DND-41 (cell line): ENCODE measurements at places on chromosomes 1 and 21.

GRCh38 chr1:168135116-168135920 is 1.4 kb downstream of the GPR161 start:
- peaks cover 27% of the 10 kb centered on the region for H3K4me1 ChIP-seq
- no peaks in the 10 kb centered on the region for H3K36me3 ChIP-seq
- DNase-seq: no peak
- no peaks in the 10 kb centered on the region for H3K27me3 ChIP-seq
- H3K27ac ChIP-seq: no peak overlapping the region

- no peak overlapping the region for H3K27ac ChIP-seq
- H3K4me1 ChIP-seq: peaks cover 25% of the 10 kb centered on the region
- no peak overlapping the region for H3K4me3 ChIP-seq
- peaks cover 15% of the 10 kb centered on the region; the same call in 1 of the 2 replicates for H3K36me3 ChIP-seq
Observed at GRCh38 chr1:24418898-24419628, 3.5 kb downstream of the NIPAL3 start.

GRCh38 chr1:178716111-178716510 is 8.9 kb upstream of the RALGPS2 start:
- peaks cover 22% of the 10 kb centered on the region for H3K27me3 ChIP-seq
- no peak for DNase-seq
- H3K4me1 ChIP-seq: no peaks in the 10 kb centered on the region
- H3K36me3 ChIP-seq: no peaks in the 10 kb centered on the region
- no peak overlapping the region for H3K4me3 ChIP-seq

GRCh38 chr1:63636192-63637105 is 43.2 kb downstream of the PGM1 start:
- H3K27me3 ChIP-seq: no peaks in the 10 kb centered on the region
- H3K36me3 ChIP-seq: peaks cover 43% of the 10 kb centered on the region
- no peak overlapping the region for H3K27ac ChIP-seq
- DNase-seq: no peak

- H3K4me1 ChIP-seq: peaks cover 69% of the 10 kb centered on the region
- H3K4me3 ChIP-seq: no peak overlapping the region
- H3K27me3 ChIP-seq: no peaks in the 10 kb centered on the region
- peak overlapping the region; percentile 16; the same call in 1 of the 2 replicates for H3K27ac ChIP-seq
- no peak for DNase-seq
Observed at GRCh38 chr1:8871539-8871935, 6.9 kb downstream of the ENO1 start.

- no peaks in the 10 kb centered on the region for H3K4me1 ChIP-seq
- H3K36me3 ChIP-seq: peaks cover 3% of the 10 kb centered on the region; the same call in 1 of the 2 replicates
- DNase-seq: no peak
- H3K27me3 ChIP-seq: no peaks in the 10 kb centered on the region
Observed at GRCh38 chr1:10236405-10237156, 26.2 kb downstream of the KIF1B start.

GRCh38 chr1:118788463-118788862 is 199.7 kb downstream of the TBX15 start:
- no peak for DNase-seq
- no peak overlapping the region for H3K27ac ChIP-seq
- no peaks in the 10 kb centered on the region for H3K36me3 ChIP-seq
- no peaks in the 10 kb centered on the region for H3K4me1 ChIP-seq

DNA sequence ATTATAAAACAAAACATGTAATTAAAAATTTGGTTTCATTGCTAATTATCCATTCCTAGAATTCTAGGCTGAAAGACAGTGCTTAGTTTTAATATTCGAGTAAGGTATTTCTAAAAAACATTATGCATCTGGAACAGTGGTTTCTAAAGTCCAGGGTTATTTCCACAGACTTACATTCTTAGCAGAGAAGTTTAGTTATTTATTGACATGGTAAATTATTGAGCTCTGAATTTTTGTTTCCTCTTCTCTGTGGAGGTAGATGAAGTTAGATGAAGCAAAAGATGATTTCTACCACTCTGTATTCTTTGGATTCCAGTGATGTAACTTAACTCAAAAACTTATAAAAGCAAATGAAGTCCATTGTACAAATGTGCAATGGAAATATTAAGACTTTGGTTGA is 709.4 kb downstream of the MRPL39 start:
- H3K4me3 ChIP-seq: no peak overlapping the region
- no peak overlapping the region for H3K27ac ChIP-seq
- H3K36me3 ChIP-seq: no peaks in the 10 kb centered on the region
- H3K4me1 ChIP-seq: no peaks in the 10 kb centered on the region
- no peaks in the 10 kb centered on the region for H3K27me3 ChIP-seq

- H3K4me3 ChIP-seq: no peak overlapping the region
- DNase-seq: no peak
- no peak overlapping the region for H3K27ac ChIP-seq
- no peaks in the 10 kb centered on the region for H3K4me1 ChIP-seq
- H3K36me3 ChIP-seq: no peaks in the 10 kb centered on the region
Observed at GRCh38 chr1:1984560-1985070, 19.0 kb downstream of the CFAP74 start.

DNA sequence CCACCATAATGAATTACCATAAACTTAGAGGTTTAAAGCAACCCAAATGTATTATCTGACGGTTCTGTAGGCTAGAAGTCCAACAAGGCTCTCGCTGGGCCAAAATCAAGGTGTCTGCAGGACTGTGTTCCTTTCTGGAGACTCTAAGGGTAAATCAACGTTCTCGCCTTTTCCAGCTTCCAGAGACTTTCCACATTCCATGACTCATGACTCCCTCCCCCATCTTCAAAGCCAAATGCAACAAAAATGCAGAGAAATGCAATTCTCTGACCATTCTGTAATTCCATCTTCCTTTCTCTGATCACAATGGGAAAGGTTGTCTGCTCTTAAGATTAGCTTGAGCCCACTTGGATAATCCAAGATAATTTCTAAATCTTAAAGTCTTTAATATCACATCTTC is 287.1 kb downstream of the LTN1 start:
- H3K36me3 ChIP-seq: no peaks in the 10 kb centered on the region
- H3K4me3 ChIP-seq: no peak overlapping the region
- H3K4me1 ChIP-seq: no peaks in the 10 kb centered on the region
- no peaks in the 10 kb centered on the region for H3K27me3 ChIP-seq
- H3K27ac ChIP-seq: no peak overlapping the region

- no peak for DNase-seq
- H3K4me3 ChIP-seq: no peak overlapping the region
- no peak overlapping the region for H3K27ac ChIP-seq
- 0 out of 2 replicates have a peak, but pooled peaks cover 2% of the 10 kb centered on the region for H3K4me1 ChIP-seq
- no peaks in the 10 kb centered on the region for H3K36me3 ChIP-seq
- H3K27me3 ChIP-seq: no peaks in the 10 kb centered on the region
Observed at GRCh38 chr1:96968983-96969382, 247.4 kb downstream of the PTBP2 start.

DNA sequence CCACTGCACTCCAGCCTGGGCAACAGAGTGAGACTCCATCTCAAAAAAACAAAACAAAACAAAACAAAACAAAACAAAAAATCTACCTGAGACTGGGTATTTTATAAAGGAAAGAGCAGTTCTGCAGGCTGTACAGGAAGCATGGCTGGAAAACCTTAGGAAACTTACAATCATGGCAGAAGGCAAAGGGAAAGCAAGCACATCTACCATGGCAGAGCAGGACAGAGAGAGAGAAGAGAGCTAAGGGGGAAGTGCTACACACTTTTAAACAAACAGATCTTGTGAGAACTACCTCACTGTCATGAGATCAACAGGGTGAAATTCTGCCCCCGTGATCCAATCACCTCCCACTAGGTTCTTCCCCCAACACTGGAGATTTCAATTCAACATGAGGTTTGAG is 198.3 kb upstream of the SAMSN1 start:
- no peak for DNase-seq
- H3K27ac ChIP-seq: no peak overlapping the region

DNA sequence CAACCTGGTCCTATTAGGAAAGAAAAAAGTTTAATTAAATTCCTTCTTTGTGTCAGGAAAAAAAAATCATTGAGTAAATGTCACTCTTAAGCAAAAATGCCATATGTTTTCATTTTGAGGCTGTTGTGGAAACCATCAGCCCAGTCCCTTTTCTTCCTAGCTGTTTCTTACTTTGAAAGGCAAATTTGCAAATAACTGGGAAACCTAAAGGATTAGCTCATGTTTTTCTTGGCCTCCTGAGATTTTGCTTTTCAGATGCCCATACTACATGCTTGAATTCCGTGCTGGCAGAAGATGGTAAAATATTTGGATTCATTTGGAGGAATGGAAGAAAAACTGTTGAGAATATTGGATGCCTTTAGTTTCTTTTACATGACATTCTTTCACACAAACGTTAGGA is 182.1 kb upstream of the ADAMTS5 start:
- H3K4me3 ChIP-seq: no peak overlapping the region
- no peaks in the 10 kb centered on the region for H3K4me1 ChIP-seq
- no peaks in the 10 kb centered on the region for H3K27me3 ChIP-seq
- no peaks in the 10 kb centered on the region for H3K36me3 ChIP-seq
- no peak overlapping the region for H3K27ac ChIP-seq

GRCh38 chr1:65265296-65265650 is 44.1 kb upstream of the DNAJC6 start:
- H3K27ac ChIP-seq: no peak overlapping the region
- no peaks in the 10 kb centered on the region for H3K36me3 ChIP-seq
- H3K27me3 ChIP-seq: no peaks in the 10 kb centered on the region

DNA sequence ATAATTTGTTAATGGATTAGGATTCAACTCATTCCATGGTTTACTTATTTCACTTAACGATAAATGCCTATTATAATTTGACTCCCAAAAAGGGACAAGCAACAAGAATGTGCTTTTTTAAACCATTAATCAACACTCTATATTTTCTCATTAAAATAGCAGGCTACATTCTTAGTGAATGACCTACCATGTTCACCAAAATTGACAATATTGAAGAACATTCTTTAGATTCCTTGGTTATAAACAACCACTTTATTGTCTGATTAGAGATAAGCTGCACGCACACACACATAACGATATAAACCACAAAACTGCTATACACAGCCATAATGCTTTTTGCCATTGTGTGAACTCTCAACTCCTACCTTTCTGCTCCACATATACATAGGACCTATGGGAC is 75.4 kb upstream of the LRRC7 start:
- no peaks in the 10 kb centered on the region for H3K27me3 ChIP-seq
- DNase-seq: no peak
- no peak overlapping the region for H3K27ac ChIP-seq
- no peaks in the 10 kb centered on the region for H3K36me3 ChIP-seq

- H3K4me3 ChIP-seq: no peak overlapping the region
- no peak for DNase-seq
- H3K4me1 ChIP-seq: peaks cover 28% of the 10 kb centered on the region
- no peak overlapping the region for H3K27ac ChIP-seq
- H3K36me3 ChIP-seq: no peaks in the 10 kb centered on the region
- H3K27me3 ChIP-seq: peaks cover 2% of the 10 kb centered on the region
Observed at GRCh38 chr1:66305927-66306326, 228.0 kb upstream of the SGIP1 start.

DNA sequence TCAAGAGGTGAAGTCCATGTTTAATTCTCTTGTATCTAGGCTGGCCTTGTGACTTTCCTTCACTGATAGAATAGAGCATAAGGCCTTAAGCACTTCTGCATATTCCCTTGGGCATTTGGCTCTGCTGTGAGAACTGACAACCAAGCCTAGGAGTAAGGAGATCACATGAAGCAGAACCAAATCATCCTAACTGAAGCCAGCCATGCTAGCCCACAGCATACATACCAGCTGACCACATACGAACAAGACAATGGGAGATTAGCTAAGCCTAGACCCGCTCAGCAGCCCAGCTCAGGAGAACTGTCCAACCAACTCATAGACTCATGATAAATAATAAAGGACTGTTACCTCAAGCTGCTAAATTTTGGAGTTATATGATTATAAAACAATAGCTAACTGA is 114.6 kb upstream of the NEK7 start:
- no peak overlapping the region for H3K27ac ChIP-seq
- DNase-seq: no peak
- H3K36me3 ChIP-seq: peaks cover 3% of the 10 kb centered on the region; the same call in 1 of the 2 replicates
- no peaks in the 10 kb centered on the region for H3K27me3 ChIP-seq
- H3K4me1 ChIP-seq: peaks cover 19% of the 10 kb centered on the region
